SIG-M5 (cell line): ENCODE measurements at places on chromosomes 5 and 9.

DNA sequence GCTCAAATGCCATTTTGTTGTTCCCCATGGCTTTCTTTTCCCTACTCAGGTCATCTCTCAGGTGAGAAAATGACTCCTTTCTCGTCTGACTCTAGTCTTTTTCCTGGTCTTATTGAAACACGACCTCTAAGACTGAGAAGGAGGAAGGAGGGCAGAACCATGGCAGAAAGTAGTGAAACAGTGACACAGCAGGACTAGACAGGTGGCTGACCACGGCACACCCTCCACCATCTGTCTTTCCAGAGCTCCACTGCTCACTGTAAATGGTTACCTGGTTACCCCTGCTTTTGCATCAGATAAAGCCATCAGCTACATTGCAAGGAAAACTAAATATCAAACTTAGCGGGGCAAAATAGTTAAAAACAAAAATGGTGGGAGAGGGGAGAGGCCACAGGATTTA, 30.9 kb downstream of the NR4A3 start:
- no peak for DNase-seq

DNA sequence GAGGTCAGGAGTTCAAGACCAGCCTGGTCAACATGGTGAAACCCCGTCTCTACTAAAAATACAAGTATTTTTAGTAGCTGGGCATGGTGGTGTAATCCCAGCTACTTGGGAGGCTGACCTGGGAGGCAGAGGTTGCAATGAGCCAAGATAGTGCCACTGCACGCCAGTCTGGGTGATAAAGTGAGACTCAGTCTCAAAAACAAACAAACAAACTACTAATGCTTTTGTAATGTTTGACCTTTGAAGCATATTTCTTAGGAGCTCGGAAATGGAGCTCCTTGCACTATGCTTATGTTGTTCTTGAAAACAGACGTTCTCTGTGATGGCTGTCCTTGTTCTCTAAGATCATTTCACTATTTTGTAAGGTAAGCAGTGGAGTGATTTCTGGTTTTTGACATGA, 6.0 kb downstream of the F2RL2 start:
- DNase-seq: no peak

DNA sequence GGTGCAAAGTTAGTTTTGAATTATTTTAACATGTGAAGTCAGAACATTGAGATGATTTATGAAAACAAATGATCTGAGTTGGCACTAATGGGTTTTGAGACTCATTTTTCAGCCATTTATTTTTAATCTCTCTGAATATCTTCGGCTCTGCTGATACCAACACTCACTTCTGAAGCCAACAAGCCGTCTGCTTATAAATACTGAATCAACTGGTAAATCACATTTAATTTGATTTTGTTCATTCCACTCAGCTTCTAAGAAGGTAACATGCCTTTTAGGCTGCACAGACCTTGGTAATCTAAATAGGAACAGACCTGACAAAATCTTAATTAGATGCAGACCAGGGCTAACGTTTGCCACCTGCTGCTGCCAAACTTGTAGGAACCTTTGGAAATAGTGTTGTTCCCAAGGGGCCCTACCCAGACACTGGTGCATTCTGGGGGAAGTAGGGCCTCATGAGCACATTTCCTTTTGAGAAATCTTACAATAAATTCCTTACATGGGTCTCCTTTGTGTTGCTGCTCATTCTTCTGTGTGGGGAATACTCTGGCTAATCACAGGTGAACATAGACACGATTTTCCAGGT, 182.2 kb downstream of the KCTD16 start:
- no peak for DNase-seq

GRCh38 chr9:4038182-4038723, 261.6 kb downstream of the GLIS3 start:
- no peak for DNase-seq

DNA sequence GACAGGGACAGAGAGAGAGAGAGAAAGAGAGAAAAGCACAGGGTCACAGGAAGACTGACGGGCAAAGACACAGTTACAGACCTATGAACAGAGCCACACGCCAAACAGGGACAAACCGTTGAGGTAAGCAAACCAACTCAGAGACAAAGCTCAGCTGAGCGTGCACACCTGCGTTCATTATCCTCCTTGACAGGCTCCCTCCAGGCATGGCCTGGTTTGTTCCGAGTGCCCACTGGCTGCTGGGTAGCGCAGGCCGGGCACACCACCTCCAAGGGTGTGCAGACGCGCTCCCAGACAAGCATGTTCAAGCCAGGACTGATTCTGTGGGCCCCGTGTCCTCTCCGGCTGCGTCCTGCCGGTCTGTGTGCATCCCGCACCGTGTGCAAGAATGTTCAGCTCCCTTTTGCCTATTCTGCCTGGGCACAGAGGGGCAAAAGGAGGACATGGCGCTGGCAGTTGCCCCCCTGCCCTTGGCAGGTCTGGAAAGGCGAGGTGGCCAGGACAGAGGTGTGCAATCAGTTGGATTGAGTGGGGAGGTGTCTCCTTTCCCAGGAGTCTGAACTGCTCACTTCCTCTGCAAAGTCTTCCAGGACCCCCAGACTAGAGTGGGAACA, 467 bp upstream of the SMIM32 start:
- DNase-seq: no peak

DNA sequence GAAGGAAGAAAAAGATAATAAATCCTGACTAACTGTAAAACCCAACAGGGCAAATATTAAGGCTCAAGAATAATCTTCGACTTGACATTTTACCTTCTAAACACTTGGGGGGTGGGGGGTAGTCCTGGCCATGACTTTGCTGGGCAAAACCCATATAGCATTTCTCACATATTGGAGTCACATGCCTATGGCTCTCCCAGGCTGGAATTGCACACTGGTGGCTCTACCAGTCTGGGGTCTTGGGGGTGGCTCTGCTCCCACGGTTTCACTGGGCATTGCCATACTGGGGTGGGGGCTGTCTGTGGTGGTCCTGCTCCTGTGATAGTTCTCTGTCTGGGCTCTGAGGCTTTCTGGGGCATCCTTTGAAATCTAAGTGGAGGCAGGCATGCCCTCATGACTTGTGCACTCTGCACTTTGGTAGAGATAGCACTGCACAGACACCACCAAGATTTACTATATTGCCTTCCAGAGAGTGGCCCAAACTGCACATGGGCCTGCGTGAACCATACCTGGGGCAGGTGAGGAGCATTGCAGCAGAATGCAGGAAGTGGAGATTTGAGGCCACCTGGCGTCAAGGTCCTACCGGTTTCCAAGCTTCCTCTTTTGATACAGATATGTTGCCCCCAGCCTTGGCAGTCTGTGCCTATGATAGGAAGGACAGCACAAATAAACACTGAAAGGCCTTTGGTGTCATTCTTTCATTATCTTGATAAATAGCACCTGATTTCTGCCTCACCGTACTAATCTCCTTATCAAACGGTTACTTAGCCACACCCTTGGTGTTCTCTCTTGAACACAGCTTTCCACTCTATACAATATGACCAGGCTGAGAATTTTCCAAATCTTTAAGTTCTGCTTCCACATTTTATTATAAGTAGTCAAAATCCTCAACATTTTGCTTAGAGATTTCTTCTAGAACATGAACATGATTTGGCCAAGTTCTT, 29.8 kb downstream of the BAAT start:
- no peak for DNase-seq

GRCh38 chr5:115423541-115423940, 121.0 kb downstream of the FEM1C start:
- DNase-seq: no peak

DNA sequence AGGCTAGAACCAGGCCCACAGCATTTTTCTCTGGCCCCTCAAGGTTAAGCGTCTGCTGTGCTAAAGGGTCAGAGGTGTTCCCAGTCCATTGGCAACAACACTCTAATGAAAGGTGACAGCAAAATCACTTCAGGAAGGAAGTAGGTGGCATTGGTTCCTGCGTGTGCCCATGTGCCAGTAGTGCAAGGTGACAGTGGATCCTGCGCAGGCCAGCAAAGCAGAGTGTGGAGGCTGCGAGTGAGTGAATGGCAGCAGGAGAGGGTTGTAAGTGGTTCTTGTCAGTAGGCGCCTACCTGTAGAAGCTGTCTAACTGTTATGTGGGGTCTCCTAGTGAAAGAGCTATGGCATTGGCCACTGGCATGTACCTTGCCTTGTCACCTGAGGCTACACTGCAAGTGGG, 898.2 kb upstream of the TYRP1 start:
- no peak for DNase-seq

GRCh38 chr9:69188975-69189374, 14.9 kb downstream of the TJP2 start:
- no peak for DNase-seq

GRCh38 chr9:100357501-100357900, 4.8 kb upstream of the TEX10 start:
- DNase-seq: no peak

- DNase-seq: no peak
Observed at GRCh38 chr9:123291736-123292135, 23.4 kb upstream of the STRBP start.

DNA sequence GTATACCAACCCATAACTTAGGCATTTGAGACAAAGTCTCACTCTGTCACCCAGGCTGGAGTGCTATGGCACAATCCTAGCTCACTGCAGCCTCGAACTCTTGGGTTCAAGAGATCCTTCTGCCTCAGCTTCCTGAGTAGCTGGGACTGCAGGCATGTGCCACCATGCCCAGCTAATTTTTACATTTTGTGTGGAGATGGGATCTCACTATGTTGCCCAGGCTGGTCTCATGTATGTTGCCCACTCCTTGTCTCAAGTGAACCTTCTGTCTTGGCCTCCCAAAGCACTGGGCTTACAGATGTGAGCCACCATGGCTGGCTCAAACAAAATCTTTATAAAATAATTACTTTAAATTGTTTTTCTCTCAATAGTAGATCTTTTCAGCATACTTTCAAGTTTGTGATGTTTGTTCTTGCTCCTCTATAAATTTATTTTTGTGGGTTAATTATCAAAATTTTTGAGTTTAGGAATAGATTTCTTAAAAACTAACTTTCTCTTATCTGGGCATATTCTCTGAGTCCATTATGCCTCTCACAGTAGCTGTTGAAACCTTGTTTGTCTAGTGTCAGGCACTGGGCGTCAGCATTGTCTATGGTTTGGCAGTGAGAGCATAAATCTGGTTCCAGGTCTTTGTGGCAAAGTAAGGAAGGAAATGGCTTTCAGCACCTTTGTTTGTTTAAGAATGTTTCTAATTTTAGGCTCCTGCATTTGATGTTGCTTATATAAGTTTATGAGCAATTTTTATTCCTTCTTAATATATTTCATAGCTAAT, 38.7 kb downstream of the NLN start:
- DNase-seq: no peak

DNA sequence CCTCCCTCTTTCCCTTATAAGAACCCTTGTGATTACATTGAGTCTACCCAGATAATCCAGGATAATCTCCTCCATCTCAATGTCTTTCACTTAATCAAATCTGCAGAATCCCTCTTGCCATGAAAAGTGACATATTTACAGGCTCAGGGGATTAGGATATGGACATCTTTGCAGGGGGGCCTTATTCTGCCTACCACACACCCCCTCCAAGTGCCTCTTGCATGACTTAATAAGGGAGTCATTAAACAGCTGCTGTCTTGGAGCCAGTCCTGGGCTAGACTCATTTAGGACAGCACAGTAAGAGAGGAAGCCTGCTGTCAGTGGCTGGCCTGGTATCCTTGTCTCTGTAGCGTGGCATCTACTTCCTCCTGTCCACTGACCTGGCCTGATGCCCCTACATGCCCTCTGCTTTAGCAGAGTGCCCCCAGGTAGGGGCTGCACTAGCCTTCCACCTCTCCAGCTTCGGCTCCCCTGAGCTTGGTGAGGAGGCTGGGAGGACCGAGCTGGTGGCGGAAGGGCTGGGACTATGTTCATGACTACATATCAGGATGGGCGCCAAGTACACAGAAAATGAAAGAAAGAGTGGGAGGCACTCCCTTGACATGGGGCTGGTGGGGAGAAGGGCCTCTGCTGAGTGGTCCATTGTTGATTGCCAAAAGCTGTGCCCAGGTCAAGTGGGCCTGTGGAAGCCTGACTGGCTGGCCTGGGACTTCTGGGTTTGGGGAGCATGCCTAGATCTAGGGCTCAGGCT, 17.2 kb downstream of the ENHO start:
- no peak for DNase-seq

GRCh38 chr5:157108976-157109375, at the start of gene HAVCR2:
Gene HAVCR2 (minus strand): TSS chr5:157109044. CDS start chr5:157108983, 61 bp downstream.
- no peak for DNase-seq

GRCh38 chr9:127931092-127931881, 710 bp upstream of the PIP5KL1 start:
- no peak for DNase-seq

- DNase-seq: no peak
Observed at GRCh38 chr5:121350181-121350930, 501.3 kb upstream of the FTMT start.

- no peak for DNase-seq
Observed at GRCh38 chr5:124655921-124656511, 90.4 kb downstream of the ZNF608 start.

DNA sequence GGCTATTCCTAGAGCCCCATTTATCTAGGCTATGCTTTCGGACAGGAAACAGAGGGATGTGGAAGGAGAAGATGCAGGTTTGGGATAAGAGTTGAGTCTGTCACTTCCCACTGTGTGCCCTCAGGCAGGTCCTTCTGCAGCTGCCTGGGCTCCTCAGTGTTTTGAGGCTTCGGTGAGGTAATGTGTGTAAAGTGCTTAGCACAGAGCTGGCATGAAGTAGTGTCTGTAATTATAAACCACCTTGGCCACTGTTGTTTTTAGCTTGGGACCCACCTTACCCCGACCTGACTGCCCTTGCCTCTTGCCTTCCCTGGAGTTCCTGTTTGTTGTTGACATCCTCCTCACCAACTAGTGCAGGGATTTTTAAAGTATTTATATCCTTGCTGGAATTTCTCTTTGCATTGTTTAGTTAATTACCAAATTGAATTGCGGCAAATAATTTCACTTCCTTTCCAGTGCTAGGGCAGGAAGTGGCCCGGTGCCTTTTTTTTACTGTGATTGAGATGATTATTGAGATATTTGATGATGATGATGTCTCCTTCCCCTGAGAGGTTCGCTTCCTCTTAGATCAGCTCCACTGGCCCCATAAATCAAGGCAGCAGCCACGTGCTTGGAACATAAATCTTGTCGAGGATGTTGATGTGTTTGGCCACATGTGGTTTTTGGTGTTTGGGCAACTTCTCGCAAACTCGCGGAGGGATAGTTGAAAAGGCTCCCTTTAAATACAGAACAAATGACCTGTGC, 38.3 kb upstream of the DAB2IP start:
- DNase-seq: no peak

DNA sequence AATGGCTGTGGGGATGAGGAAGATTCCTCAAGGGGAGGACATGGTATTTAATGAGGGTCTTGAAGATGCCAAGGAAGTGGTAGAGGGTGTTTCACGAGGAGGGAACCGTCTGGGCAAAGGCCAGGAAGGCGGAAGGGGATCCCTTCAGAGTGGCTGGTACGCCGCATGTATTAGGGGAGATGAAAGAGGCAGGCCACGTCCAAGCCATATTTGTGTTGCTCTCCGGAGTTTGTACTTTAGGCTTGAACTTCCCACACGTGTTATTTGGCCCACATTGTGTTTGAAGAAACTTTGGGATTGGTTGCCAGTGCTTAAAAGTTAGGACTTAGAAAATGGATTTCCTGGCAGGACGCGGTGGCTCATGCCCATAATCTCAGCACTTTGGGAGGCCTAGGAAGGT, 1.2 kb downstream of the FXN start:
- DNase-seq: no peak
